CD4-positive, alpha-beta T cell (primary cell): ENCODE measurements at places on chromosomes 2 and 18.

GRCh38 chr2:226873826-226874225 is 38.0 kb downstream of the RHBDD1 start:
- DNase-seq: no peak

DNA sequence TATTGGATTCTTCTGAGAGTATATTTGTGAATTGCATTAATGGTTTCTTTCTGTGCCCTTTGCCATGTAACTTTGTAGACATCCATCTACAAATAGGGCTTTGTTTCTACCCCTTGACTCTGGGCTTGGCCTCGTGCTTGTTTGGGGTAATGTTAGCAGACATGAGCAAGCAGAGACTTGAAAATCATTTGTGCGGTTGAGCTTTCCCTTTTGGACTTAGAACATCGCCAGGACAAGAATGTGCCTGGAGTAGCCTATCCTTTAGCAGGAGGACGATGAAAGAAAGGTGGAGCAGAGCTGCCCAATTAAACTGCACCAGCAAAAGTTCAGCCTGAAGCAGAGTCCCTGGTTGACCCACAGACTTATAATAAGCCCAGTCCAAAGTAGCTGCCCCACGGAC is 785.9 kb downstream of the EPHA4 start:
- no peak for DNase-seq

DNA sequence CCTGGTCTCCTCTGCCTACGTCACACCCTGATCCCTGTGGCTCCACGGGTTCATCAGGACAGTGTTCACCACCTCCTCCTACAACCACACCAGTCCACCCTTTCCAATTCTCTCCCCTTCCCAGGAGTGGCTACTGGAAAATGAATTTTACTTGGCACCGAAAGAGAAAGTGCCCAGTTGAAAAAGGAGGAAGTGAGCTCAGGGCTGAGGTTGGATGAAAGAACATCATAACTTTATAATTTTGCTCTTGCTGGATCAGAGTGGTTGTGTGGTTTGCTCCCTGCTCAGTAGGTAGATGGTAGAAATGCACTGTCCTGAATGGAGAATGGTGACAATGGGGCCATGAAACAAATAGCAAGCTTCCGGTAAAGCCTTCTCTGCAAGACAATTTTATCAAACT is 140.3 kb upstream of the DDX18 start:
- no peak for DNase-seq

DNA sequence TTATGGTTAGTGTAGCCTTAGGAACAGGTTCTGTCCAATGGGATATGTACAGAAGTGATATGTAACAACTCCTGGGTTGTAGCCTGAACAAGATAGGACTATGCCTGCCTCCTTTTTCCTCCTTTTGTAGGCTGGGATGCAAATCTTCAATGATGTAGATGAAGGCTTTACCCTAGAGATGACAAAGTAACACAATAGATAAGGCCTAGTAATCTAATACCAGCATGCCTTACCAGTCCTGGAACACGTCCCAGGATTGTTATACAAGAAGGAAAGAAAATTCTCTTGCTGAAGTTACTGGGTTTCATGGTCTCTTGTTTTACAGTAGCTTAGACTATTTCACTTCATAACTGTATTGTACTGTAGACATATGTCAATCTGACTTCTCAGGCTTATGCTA is 192.1 kb downstream of the OTX1 start:
- no peak for DNase-seq
